ENCODE measurements at places on chromosomes 5 and 9.

DNA sequence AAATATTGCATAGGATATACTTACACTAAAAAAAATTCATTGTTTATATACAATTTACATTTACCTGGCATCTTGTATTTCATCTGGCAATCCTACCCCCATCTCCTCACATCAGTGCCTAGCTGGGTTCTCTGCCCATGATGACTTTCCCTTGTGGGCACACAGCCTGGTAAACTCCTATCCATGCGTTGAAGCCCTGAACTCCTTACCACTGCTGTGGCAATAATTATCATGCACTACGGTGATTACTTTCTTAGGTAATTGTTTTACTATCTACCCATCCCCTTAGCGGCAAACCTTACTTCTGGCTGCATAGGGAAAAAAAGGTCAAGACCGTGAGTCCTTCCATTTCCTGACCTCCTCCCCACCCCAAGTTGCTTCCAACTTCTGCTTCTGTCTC, 63.6 kb upstream of the DAB2IP start:
- DNase-seq: no peak

DNA sequence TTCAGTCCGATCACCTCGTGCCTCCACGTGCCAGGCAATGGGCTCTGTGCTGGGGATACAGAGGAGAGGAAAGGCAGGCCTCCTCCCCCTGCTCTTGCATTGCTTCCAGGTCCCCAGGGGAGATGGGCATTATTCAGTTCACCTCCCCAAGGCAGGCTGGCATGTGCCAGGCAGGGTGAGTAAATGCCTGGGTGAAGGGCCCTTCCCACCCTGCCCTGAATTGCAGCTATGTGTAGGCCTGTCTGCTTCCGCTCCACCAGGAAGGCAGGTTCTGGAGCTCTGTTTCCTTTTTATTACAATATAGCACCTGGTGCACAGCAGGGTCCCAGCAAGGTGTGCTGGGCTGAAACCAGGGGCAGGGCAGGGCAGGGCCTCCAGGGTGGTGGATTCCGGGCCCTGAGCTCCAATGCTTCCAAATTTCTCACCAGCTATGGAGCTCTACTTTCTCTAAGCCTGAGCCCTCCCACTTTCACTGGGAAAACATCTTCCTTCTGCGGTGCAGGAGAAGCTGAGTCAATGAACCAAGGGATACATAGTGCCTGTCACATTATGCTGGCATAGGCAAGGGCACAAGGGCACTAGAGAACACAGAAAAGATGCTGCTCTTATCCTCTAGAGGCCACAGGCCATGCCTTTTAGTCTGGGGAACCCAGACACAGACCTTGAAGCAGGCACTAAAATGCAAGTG, 42.0 kb downstream of the SHB start:
- DNase-seq: no peak

- no peak for DNase-seq
Observed at GRCh38 chr5:123113136-123113535, 24.1 kb downstream of the PRDM6 start.

DNA sequence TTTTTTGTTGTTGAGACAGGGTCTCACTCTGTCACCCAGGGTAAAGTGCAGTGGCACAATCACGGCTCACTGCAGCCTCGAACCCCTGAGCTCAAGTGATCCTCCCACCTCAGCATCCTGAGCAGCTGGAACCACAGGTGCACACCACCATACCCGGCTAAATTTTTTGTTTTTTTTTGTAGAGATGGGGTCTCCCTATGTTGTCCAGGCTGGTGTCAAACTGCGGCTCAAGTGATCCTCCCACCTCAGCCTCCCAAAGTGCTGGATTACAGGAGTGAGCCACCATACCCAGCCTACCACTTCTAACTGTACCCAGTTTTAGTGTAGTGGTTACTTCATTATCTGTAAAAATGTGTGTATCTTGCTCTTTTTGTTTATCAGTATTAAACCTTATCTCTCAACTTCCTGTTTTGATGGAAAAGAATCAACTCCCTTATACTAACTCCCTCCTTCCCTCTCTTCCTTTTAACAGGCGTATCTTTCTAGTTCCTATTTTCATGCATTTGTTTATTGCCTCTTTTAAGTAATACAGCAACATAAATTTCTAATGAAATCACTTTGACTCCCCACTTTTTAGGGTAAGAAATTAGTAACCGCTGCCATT, 33.1 kb downstream of the GRAMD2B start:
- no peak for DNase-seq

DNA sequence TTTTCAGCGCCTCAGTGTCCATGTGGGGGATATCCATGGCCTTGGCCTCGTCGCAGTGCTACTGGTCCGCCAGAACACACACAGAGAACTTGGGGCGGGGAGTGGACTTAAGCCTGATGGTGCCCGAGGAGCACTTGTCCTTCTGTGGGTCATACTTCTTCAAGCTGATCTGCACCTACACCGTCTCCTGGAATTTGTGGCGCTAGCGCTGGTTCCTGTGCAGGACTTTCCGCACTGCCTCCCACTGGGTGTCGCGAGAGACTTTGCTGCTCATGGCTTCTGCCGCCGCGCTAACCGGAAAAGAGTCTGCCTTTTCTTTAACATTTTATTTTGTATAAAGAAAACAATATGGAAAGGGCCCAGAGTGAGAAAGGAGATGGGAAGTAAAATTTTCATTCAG, 266.9 kb downstream of the COX7C start:
- no peak for DNase-seq

Measured in stimulated activated CD8-positive, alpha-beta memory T cell treated with anti-CD3 and anti-CD28 coated beads, Interleukin-4, amount 100 ng/mL, for 1 hour (primary cell).